ENCODE measurements at places on chromosomes 1 and 21.

GRCh38 chr1:56357927-56358690 is 221.3 kb downstream of the PLPP3 start:
- no peak for DNase-seq

GRCh38 chr1:183143576-183144315 is 42.3 kb upstream of the LAMC2 start:
- no peak for DNase-seq

DNA sequence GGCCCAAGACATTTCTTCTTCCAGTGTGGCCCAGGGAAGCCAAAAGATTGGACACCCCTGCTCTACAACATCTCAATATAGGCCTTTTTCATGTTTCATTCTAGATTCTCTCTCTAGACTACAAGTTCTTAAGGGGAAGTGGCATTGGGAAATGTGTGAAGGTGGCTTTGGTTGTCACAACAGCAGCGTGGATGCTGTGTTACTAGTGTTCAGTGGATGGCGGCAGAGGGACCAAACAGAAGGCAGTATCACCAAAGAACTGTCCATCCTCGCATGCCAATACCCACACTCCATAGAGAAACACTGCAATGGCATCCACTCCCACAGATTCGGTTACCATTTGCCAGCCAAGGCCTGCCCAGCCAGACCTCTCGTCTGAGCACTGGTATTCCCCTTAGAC is 24.3 kb upstream of the IFNAR2 start:
- no peak for DNase-seq

DNA sequence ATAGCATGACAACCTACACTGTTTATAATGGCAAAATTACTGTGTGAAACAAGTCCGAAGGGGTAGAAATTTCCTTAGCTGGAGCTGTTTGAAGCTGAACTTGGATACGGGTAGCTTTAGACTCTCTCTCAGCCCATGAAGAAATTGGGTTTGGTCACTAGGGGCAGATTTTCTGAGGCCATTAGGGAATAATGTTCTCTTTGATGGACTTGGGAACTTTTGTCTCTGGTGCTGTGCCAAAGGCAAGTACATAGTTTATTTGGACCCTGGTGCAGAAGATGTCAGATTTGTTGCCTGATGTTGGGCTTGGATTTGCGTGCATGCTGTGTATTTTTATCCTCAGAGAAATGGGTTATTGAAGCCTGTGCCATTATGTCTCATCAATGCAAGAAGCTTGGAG is 109.6 kb downstream of the VPS13D start:
- DNase-seq, result peak; percentile 17

DNA sequence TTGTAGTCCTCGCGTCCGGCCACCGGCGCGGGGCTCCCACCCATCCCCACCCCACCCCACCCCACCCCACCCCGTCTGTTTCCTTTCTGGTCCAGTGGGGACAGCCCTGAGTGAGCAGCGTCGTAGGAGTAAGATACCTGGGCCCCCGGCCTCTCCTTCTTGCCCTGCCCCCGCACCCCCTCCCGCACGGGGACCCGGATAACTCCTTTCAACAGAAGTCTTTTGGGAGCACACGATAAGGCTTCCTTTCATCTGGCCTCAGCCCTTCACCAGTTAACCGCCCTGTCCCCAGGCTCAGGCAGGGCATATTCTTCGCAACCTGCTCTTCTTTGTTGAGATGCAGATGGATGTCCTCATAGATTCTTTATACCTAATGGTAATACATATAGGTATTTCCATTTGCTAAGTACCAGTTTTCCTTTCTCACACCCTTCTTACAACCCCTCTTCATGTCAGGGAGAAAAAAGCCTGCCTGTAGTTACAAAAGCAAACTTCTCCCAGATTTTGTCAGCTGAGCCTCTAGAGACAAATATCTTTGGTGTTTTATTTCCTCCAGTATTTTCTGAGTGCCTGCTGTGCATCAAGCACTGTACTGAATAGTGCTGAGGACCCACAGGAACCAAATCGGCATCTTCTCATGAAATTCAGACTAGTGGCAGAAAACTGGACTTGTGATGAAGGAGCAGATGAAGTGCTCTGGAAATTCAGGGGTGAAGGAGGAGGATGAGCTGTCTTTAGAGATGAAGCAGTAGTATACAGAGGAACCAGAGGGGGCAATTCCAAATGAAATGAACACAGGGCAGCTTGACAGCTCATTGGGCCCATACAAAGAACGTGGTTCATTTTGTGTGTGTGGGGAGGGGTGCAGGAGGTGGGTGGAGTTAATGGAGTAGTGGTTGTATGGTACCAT is 33.6 kb downstream of the SLC2A1 start:
- peak; percentile 48 for DNase-seq

GRCh38 chr1:197388801-197389200 is 120.7 kb downstream of the CRB1 start:
- no peak for DNase-seq

DNA sequence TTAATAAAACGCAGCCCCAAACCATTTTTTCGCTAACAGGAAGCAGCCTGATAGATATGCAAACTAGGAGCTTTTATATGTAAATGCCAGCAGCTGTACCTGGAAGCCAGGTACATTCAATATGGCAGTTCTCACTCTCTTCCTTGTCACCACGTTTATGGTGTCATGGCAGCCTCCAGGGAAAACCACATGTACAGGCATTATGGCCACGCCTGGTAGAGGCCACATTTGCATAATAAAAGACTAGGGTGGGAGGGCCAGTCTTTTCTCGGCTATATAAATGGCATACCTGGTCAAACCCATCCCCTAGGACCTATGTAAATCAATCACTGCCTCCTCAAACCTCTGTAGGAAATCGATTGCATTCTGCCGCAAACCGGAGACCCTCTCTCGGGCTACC is 247.5 kb downstream of the NEGR1 start:
- no peak for DNase-seq

DNA sequence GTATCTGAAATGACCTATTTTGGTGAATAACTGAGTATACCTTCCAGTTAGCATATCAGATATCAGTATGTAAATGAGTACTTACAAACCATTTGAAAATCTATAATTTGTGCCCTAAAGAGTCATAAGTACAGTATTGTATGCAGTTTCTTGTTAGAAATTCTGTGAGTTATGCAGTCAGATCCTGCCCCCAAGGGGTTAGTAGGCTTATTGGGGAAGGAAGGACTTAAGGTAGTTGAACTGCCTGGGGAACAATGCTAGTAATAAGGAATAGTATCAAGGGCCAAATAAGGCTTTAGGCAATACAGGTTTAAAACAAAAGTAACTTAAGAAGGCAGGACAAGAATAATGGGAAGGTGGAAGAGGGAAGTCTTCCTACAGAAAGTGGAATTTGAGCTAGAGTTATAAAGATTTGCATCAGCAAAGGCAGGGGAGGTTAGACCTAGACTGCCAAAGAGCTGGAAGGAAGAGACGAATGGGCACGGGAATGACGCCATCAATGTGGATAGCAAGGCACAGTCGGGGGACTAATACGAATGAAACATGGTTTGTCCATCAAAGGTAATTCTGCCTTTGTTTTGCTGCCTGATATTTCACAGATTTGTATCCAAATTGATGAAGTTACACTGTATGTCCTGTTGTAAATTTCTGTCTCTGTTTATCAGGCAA is 182.9 kb upstream of the DPYD start:
- DNase-seq, result no peak

DNA sequence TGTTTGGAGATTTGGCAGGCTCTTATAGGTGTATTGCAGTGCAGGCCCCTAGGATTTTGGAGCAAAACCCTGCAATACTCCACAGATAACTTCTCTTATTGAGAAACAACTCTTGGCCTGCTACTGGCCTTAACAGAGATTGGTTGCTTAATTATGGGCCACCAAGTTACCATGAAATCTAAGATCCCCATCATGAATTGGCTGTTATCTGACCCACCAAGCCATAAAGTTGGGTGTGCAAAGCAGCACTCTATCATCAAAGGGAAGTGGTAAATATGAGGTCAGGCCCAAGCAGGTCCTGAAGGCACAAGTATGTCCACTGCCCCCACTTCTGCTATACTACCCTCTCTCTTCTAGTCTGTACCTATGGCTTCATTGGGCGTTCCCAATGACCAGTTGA is 130.0 kb upstream of the TNFSF4 start:
- no peak for DNase-seq

DNA sequence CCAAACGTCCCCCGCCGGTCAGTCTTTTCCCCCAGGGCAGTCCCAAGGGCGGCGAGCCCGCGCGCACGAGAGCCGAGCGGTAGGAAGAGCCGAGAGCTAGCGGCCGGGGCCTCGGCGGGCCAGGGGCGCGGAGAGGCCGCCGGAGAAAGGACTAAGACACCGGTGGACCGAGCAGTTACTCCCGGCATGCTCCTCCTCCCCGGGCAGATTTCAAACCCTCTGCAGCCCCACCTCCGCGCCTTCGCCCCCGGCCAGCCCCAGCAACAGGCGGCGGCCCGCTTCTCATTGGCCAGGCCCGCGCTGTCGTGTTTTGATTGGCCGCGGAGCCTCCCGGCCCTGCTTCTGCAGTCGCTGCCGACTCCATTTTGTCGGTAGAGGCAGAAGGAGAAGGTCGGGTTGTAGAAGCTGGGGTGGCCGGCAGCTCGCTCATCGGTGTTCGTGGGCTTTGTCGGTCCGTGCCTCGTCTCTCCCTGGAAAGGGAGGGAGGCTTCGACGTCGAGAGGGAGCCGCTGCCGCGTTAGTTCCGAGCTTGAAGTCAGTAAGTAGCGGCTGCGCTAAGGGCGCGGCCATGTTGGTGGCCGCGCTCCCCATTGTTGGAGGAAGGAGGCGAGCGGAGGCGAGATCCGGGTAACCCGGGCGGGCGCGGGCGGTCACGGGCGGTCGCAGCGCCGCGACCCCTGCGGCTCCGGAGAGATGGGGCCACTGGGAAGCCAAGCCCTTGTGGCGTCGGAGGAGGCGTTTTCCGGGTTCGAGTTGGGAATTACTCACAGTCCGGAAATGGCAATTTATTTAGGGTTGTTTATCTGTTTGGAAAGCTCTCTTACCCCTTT is at the start of gene PNRC2:
Gene PNRC2 (plus strand): TSS at position 368 of the 830 bp plus-strand sequence. CDS start 1,630 bp downstream, outside the sequence.
- DNase-seq, result peak; percentile 100

DNA sequence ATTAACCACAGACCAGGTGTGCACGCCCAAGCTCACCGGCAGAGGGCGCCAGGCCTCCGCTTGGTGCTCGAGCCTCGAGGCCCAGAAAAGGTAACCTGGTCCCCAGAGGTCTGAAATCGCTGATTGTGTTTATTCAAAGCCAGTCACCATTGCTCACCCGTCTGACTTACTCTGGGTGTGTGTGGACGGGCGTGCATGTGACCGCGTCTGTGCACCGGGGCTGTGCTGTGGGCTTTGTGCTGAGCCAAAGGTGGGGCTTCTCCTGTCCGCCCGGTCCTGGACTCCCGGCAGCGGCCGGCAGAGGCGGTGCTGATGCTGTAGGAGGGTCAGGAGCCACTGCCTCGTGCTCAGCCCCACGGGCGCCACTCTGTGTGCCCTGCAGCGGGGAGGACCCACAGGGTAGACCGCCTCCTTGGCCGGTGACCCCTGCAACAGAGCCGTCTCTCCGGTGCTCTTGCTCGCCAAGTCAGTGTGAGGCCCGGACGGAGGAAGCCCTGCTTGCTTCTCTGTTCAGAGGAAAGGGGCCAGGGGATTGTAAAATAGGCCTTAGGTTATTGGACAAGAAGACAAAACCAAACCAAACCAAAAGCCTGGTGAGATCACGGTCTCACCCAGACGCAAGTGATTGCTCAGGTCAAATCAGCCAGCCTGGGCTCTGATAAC is 32.0 kb upstream of the BTG2 start:
- DNase-seq, result peak; percentile 94

DNA sequence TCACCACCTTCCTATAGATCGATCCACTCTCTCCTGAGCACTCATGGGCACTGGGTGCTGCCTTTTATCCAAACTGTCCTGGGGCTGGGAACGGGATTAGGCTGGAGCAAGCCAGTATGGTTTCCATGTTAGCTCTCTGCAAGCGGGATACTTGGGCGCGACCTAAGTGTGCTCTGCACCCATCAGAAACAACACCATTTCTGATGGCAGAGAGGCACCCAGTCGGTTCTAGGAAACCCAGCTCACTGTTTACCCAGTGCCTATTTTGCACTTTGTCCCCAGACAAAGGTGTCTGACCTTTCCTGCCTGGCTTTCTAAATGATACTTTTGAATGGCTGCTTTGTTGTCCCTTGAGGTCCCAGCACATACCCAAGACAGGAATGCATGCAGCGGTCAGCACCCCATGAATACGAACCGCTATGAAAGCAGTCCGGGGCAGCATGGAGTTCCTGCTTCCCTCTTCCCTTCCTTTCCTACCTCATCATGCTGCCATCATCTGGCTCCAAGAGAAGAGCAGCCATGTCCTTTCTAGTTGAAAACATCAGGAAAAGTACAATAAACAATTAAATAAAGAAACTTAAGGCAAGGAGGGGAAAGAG is 83.9 kb downstream of the TRABD2B start:
- no peak for DNase-seq

GRCh38 chr1:100035214-100035613 is 65.4 kb downstream of the SLC35A3 start:
- no peak for DNase-seq

GRCh38 chr1:150544204-150544603 is 5.0 kb upstream of the ADAMTSL4 start:
- no peak for DNase-seq

GRCh38 chr1:93591676-93592550 is 89.7 kb downstream of the BCAR3 start:
- peak; percentile 67 for DNase-seq

DNA sequence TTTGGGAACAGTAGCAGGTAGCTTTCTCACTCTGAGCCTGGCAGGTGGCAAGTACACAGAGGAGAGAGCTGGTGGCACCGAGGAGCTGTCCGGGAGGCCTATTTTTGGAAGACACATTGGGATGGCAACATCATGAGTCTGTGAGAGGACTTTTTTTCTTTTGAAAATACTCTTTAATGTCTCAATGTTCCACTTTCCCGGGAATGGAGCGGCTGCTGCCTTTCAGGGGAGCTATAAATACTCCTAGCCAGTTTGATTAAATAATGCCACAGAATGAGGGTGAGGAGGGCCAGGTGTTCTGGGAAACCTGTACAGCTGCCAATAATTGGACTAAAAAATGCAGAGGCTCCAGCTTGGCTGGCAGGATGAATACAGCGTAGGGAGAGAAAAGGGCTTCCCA is 93.3 kb upstream of the COG2 start:
- DNase-seq, result no peak

GRCh38 chr21:37165586-37165985 is 92.5 kb downstream of the TTC3 start:
- no peak for DNase-seq
